ENCODE measurements at places on chromosomes 6 and 20. TPM values are rescaled to one million over a fixed set of nuclear protein-coding genes. Genes with fewer than 3 reads are reported as not detected.

TFAP2A gene
- 0.45 TPM for total RNA-seq

DNA sequence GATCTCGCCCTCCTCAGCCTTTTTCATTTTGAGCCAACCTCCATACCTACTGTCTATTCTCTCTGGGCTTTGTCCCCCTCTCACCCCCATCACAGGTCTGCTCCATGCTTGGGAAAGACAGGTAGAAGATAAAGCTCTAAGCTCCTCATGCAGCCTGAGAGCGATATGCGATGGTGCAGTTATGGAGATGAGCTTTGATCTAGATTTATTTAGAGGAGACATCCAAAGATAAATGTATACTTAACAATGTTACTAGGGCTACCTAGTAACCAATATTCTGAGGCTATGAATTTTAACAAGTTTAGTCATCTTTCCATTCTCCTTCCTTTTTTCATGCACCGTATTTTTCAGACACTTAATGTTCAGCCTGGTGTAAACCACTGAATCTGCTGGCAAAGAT is 95.3 kb downstream of the TRDN start:
- no peak for DNase-seq

DNA sequence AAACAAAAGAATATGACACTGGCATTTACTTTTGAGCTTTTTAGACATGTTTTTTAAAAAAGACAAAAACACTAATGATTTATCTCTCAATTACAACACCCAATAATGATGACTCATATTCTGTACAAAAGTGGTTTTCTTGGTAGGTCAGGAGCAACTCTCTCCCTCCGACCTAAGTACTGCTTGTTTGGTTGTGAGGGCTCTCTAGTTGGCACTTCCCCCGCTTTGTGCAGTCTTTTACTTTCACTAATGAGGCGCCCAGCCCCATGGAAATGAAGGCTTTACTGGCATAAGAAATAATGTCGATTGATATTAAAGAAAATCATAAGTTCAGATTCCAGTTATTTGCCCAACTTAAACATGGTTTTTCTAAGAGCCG is 1.3 kb downstream of the KPNA5 start:
- DNase-seq = no peak

GRCh38 chr20:41798930-41799502 is 180.8 kb upstream of the CHD6 start:
- DNase-seq = no peak

- DNase-seq = no peak
These were observed 327.9 kb upstream of the SOX4 start for GRCh38 chr6:21265730-21266044.

ALDH8A1 gene
- total RNA-seq = 174 TPM

HDGFL1 gene
- not detected for total RNA-seq

GRCh38 chr6:131225127-131225526 is 89.9 kb downstream of the AKAP7 start:
- DNase-seq = no peak

GRCh38 chr6:107613651-107614379 is 123.9 kb downstream of the SOBP start:
- no peak for DNase-seq
